ENCODE measurements at places on chromosomes 13 and 19.

GRCh38 chr19:21158523-21159135 lies 16.8 kb downstream of the ZNF431 start:
- no peak for DNase-seq

DNA sequence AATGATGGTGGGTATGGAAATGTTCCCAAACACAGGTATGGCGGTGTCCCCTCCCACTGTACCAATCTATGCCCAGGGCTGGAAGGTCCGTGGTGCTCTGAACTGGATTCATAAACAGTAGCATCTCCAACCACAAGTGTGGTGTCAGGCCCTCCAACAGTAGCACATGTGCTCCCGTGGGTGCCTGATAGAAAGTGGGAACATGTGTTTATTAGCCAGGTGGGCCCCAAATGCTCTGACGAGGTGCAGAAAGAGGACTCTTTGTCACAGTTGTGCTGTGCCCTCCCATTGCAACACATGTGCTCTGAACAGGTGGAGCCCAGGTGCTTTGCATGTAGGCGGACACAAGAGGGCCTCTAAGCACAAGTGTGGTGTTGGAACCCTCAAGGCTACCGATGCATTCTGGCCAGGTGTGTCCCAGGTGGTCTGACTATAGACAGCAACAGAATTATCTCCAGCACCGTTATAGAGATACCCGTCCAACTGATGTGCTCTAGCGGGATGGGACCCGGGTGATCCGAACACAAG lies 75.4 kb upstream of the ZNF30 start:
- no peak for DNase-seq

DNA sequence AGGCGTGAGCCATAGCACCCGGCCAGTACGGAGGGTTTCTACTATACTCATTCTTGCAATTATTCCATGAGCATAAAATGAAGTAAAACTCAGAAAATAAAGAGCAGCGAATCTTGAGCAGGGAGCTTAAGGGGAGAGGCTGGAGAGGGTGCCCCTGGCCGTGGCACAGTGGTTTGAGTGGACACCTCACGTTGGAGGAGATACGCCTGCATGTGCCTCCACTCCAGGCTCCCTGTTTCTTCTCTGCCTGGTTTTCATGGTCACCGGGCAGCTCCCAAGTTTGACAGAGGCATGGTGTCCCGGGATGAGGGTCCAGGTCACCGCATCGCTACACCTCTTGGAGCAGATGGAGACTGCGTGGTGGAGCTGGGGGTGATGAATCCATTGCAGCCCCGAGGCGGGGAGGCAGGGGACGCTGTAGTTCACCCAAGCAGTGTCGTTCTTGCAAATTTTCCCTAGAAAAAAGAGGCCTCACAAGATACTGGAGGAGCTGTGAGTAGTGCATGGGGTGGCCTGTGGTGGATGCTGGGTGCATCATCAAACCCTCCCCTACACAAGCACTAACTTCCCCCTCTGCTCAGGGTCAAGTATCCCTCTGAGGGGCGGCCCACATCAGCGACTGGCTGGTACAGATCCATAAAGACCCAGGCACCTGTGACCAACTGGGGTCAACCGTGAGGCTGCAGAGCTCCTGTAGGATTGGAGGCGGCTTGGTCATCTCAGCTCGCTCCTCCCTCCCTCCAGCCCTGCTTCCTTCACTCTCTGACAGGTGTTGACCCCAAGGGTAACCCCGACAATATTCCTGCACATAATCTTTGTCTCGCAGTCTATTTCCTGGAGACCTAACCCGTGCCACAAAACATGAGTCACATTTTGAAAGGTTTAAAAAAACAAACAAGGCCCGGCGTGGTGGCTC lies 3.6 kb upstream of the MIER2 start:
- DNase-seq: no peak

GRCh38 chr13:111480976-111481375 lies 160.5 kb downstream of the TEX29 start:
- no peak for DNase-seq

DNA sequence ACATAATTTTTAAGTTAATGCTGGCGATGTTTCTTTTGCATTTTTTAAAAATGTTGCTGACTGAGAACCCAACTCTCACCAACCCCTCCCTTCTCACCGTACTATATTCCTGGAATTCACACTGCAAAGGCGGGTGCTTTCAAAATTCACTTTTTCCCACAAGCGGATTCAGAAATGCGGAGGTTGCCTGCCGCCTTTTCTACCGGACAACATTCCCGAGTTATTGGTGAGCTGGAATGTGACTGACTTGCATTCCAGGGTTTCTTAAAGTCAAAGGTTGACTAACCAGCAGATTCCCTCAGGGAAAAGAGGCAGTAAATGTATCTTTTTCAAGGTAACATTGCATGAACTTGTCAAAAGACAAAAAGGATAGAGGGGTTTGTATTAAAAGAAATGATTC lies 113.3 kb downstream of the RAB20 start:
- DNase-seq: no peak

DNA sequence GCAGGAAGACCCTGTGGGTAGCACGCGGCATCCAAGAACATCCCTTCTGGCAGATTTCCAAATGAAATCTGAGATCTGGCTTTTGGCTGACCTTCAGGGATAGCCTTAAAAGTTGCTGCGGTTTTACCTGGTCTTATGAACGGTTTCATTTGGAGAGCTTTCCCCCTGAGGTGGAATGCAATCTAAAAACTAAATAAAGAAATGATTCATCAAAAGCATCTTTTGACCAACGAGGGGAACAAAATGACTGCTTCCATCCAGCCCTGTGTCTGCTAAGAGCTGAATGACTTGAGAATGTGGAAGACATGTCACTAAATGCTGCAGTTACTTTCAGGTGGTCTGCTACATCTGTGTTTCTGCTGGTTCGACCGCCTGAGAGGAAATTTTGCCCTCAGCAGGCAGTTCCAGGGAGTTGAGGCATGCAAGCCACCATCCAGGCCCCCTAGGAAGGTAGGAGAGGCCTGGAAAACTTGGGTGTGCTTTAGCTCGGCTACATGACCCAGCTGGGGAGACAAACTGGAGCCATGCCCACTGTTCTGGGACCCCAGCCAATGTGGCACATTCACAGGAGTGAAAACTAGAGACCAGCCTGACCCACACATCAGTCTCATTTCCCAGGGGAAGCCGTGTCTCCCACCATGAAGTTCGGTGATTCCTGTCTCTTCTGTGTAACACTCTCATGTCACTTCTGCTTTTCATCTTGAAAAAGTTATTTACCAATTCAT lies 175.1 kb upstream of the KL start:
- no peak for DNase-seq

DNA sequence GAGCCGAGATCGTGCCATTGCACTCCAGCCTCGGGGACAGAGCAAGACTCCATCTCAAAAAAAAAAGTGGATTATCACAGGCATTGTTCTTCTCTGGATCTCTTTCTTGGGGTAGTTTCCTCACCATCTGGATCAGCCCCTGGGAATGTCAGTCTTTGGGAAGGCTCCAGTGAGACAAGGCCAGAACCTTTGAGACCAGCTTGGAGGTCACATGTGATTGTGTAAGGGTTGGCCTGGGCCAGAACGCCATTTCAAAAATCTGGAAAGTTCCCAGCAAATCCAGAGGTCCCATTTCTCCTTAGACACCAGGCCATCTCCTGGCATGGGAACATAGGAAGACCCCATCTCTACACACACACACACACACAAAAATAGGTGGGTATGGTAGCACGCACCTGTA lies 14.2 kb upstream of the ANGPTL8 start:
- no peak for DNase-seq

Data from HEK293T (cell line).